ENCODE measurements at places on chromosomes 4 and X. TPM values are rescaled to one million over a fixed set of nuclear protein-coding genes. Genes with fewer than 3 reads are reported as not detected.

SCML1 gene
- total RNA-seq, result 6.1 TPM

CLNK gene
- total RNA-seq, result not detected

MAGED4B gene
- 0.42 TPM for total RNA-seq

C4orf36 gene
- total RNA-seq, result not detected

STS gene
- total RNA-seq, result 1.9 TPM

AFF2 gene
- total RNA-seq, result 0.69 TPM

HOPX gene
- 74.6 TPM for total RNA-seq

PFKFB1 gene
- total RNA-seq, result 0.64 TPM

ARHGAP24 gene
- total RNA-seq, result not detected

ATOH1 gene
- not detected for total RNA-seq

MBNL3 gene
- 33.7 TPM for total RNA-seq

MGAT4D gene
- total RNA-seq, result not detected

KLHL13 gene
- total RNA-seq, result 0.27 TPM

NFKB1 gene
- 142 TPM for total RNA-seq

PAGE4 gene
- not detected for total RNA-seq

MFAP3L gene
- 0.27 TPM for total RNA-seq

DKC1 gene
- total RNA-seq, result 64.7 TPM

IQSEC2 gene
- total RNA-seq, result 0.12 TPM

INTS6L gene
- 30.1 TPM for total RNA-seq

ZNF674 gene
- 5.4 TPM for total RNA-seq

MAGEA3 gene
- total RNA-seq, result not detected

CTSO gene
- total RNA-seq, result 6.2 TPM

ZNF157 gene
- total RNA-seq, result 0.42 TPM

PCDH7 gene
- total RNA-seq, result not detected

LRCH2 gene
- total RNA-seq, result not detected

TSPYL2 gene
- 15.3 TPM for total RNA-seq

ATP8A1 gene
- 20.9 TPM for total RNA-seq

COL25A1 gene
- not detected for total RNA-seq

CSAG2 gene
- total RNA-seq, result not detected

GAGE10 gene
- not detected for total RNA-seq

TXK gene
- total RNA-seq, result 42.0 TPM

UGT8 gene
- total RNA-seq, result 0.19 TPM

PIM2 gene
- 154 TPM for total RNA-seq

Measured in activated CD4-positive, alpha-beta T cell treated with anti-CD3 and anti-CD28 coated beads, Interleukin-2, amount 10 ng/mL, durations not matched to agents 7 days and 5 days (primary cell).